G401 (cell line): ENCODE measurements at places on chromosomes 4 and X.
A peak's percentile ranks its signal among the peaks of the same experiment; 100 is the strongest.

GRCh38 chr4:108465886-108466500 is 154.4 kb upstream of the RPL34 start:
- no peak for DNase-seq

DNA sequence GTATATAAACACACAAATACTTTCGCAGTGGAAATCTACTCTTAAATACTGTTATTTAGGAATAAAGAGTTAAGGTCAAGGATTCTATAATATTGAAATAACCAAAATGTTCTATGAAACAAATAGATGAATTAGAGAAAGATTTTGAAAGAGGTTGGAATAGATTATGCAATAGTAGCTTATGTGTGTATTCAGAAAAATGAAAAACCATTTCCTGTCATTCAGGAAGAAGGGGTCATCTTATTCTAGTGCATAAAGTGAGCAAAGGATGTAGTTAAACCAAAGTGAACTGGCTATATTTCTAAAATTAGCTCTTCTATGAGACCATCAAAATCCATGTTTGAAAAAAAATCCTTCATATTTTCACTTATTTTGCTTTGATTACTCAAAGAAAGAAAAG is 30.0 kb upstream of the MYOZ2 start:
- no peak for DNase-seq

GRCh38 chr4:184237612-184238011 is 19.9 kb upstream of the ENPP6 start:
- no peak for DNase-seq

GRCh38 chr4:135429528-135429927 is 1227.9 kb upstream of the PABPC4L start:
- no peak for DNase-seq

- no peak for DNase-seq
These were observed 184.3 kb downstream of the NPNT start for GRCh38 chr4:106079616-106080015.

- no peak for DNase-seq
These were observed 19.9 kb upstream of the MXD4 start for GRCh38 chr4:2281575-2282343.

GRCh38 chr4:90602726-90603125 is 475.5 kb downstream of the CCSER1 start:
- DNase-seq, result no peak

DNA sequence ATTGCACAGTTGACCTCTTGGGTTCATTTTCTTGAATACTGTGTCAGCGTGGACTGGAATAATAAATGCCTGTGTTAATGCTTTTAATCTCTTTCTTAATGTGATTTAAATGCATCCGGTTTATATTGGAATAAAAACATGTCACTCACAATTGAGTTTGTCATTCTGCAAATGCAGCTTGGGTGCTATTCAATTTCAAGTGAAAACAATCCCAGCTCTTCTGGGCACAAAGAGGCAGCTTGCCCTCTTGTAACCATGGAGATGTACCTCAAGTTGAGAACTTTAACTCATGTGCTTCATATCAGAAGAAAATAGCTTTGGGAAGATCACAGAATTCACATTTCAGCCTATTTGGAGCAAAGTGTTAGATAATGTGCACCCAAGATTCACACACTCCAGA is 355.7 kb upstream of the GNPDA2 start:
- peak; percentile 3 for DNase-seq

DNA sequence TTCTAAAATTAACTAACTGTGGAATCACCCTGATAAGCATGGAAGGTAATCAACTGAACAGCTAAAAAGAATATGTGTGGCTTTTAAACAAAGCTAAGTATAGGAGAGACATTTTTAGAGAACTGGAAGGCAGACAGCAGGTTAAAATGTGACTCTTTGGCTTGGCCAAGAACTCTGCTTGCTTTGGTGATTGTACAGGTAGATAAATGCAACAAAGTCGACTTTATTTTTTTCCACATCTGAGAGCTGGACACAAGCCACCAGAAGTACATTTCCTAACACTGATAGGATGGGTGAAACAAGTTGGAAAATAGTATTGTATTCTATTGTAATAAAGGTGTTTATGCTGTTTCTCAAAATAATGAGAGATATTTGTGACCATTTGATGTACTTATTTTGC is 84.1 kb downstream of the RBMX2 start:
- no peak for DNase-seq

DNA sequence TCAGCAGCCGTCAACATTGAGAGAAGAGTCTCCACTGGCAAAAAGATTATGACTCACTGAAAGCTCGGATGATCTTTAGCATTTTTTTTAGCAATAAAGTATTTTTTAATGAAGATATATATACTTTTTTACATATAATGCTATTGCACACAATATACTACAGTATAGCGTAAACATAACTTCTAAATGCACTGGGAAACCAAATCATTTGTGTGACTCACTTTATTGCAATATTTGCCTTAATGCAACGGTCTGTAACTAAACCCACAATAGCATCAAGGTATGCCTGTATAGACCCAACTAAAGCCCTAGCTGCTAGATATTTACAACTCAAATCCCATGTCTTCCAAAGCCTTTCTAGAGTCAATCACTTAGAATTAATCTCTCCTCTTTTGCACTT is 52.3 kb upstream of the EDNRA start:
- no peak for DNase-seq

- DNase-seq, result no peak
These were observed 112.9 kb downstream of the CPZ start for GRCh38 chr4:8705161-8706145.

GRCh38 chrX:95029571-95029970 is 1355.6 kb downstream of the FAM133A start:
- DNase-seq, result no peak

GRCh38 chr4:103118166-103118565 is 18.5 kb upstream of the BDH2 start:
- DNase-seq, result no peak

DNA sequence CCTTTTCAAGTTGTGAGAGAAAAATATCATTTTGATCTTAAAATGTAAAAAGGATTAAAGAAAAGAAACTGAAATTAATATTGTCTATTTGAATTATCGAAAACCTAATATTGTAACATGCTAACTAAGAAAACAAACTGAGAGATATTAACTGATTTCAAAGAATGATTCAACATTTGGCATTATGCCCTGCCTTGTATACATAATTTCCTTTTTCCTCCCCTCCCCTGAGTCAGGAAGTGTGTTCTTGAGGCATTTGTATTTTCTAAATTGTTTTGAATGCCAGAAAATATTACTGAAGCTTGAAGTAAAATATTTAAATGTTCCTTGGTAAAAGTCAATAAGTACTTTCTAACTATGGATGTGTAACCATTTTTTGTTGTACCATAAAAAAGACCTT is 49.4 kb downstream of the RPS6KA3 start:
- DNase-seq, result peak; percentile 25

- no peak for DNase-seq
These were observed 44.3 kb upstream of the FAM47C start for GRCh38 chrX:36963852-36964251.

DNA sequence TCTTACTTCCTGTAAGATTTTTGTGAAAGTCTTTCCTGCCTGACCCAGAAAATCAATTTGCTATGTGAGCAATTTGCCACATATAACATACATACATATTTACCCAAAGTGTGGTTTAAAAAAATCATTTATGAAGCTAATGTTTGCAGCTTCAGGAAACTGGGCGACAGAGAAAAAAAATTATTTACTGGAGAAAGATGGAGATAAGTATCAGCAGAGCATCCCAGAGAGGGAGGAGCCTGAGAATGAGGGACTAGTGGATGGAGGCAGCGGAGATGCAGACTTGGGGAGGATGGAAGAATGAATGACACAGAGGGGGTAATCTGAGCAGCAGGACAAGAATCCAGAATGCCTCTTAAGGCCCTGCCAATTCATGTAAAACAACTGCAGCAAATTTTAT is 975 bp upstream of the GYPA start:
- no peak for DNase-seq
